Amniotic stem cell (primary cell): ENCODE measurements at places on chromosomes 11 and 22.

GRCh38 chr11:1936781-1937615, 10.1 kb upstream of the MRPL23 start:
- no peak for DNase-seq

GRCh38 chr11:116366451-116366850, 406.3 kb downstream of the BUD13 start:
- DNase-seq, result no peak

DNA sequence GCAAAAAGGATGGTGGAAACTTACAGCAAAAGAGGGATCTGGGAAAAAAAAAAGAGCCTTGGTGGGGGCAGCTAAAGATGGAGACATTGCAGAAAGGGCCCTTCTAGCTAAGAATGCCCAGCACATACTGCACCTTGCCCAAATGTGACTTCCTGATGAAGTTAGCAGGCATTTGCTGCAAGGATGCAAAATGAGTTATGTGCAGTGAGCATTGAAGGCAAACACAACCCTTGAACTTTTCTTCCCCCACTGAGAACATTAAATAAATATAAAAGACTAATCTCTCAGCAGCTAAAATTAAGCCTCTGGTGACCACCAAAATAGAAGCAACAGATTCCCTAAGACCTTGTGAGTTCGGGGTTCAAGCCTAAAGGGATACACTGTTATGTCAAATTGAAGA, 129.9 kb downstream of the ARL14EP start:
- no peak for DNase-seq

DNA sequence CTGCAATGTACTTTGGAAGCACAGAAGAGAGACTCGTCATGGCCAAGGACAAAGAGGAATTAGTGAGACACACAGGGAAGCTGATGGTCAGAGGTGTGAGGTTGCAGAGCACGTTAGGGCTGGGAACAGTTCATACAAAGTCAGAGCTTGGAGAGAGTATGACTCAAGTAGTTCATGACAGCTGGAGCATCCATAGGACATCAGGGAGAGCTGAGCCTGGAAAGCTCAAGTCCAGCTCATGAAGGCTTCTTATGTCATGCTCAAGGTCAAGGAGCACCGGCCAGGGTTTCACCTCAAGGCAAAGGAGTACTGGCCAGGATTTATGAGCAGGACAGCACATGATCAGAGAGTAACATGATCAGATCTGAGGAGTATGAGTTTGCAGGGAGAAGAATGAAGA, 64.6 kb upstream of the CHST1 start:
- DNase-seq, result no peak

DNA sequence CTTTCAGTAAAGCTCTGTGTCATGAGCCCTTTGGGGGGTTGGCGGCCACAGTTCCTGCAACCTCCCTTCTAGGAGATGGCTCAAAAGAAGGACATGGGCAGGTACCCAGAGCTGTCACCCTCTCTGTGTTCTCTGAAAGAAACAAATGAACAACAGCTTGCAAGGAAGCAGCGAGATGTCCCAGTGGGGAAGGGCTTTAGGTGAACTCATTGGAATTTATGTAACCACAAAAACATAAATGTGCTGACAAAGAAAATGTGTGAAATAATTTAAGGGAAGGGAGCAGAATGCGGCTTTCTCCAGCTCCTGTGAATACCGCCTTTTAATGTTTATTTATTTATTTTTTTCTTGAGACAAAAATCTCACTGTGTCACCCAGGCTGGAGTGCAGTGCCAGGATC, 3.3 kb downstream of the PARVG start:
- DNase-seq, result no peak

DNA sequence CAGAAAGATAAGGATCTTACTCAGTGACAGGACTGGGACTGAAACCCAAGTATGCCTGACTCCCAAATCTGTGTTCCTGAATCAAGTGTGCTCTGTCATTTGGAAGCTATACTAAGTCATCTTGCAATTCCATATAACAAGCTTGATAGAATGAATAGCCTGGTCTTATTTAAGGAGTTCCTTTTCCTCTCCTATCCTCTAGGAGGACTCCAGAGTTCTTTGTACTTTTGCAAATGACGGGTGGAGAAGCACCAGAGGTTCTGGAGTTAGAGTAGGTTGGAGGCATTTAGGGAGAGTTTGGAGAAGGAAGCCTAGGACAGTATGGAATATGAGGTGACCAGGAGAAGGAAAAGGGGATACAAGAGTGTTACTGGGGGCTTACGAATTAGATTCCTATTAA, 92.9 kb upstream of the RCN1 start:
- DNase-seq, result no peak

GRCh38 chr11:72409458-72409857, 24.9 kb downstream of the CLPB start:
- DNase-seq, result no peak

GRCh38 chr22:48953103-48953720, 874.5 kb downstream of the BRD1 start:
- DNase-seq, result no peak

DNA sequence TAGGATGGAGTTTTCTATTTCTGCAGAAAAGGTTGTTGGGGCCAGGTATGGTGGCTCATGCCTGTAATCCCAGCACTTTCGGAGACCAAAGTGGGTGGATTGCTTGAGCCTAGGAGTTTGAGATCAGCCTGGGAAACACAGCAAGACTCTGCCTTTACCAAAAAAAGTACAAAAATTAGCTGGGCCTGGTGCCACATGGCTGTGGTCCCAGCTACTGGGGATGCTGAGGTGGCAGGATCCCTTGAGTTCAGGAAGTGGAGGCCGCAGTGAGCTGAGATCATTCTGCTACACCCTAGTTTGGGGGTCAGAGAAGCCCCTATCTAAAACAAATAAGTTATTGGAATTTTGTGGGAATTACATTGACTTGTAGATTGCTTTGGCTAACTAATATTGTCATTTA, 71.7 kb downstream of the FDX1 start:
- DNase-seq, result no peak

DNA sequence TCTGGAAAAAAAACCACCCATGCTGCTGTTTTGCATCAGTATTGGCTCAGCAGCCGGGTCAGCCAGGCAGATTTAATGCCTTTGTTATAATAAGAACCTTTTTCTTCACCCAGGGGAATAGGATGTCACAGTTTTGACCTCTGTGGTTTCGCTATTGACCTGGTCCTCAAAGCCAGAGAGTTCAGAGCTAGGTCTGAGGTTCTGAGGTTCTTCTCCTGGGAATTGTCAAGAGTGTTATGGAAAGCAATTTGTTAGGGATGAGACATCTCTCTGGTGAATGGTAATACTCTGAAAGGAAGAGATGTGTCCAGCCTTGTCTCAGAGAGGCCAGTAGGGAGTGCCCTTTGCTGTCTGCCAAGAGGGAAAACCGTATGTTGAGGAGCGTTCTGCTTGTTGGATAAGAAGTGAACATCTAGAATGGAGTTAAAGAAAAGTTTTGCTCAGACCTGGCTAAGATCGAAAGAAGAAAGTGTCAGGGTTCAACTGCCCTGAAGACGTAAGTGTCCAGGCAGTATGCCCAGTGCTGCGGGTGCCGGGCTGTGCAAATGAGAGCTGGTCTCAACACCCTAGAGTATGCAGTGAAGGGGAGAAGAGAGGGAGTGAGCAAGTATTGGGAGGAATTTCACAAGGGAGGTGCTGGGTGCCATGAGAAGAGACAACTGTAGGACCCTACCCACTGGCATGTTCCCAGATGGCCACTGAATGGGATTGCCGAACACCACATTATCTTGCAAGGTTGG, 150.9 kb upstream of the TTC12 start:
- no peak for DNase-seq

DNA sequence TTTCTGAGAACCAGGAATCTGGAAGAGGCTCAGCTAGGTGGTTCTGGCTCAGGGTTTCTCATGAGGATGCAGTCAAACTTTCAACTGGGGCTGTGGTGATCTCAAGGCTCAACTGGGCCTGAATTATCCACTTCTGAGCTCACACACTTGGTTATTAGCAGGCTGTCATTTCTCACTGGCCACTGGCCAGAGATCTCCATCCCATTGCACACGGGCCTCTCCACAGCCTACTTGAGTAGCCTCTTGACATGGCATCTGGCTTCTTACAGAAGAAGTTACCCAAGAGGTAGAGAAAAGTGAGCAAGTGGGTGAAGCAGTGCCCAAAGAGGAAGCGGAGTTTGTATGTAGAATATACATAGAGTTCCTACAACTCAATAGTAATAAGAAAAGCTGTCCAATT, 16.0 kb downstream of the CALCA start:
- DNase-seq, result no peak

DNA sequence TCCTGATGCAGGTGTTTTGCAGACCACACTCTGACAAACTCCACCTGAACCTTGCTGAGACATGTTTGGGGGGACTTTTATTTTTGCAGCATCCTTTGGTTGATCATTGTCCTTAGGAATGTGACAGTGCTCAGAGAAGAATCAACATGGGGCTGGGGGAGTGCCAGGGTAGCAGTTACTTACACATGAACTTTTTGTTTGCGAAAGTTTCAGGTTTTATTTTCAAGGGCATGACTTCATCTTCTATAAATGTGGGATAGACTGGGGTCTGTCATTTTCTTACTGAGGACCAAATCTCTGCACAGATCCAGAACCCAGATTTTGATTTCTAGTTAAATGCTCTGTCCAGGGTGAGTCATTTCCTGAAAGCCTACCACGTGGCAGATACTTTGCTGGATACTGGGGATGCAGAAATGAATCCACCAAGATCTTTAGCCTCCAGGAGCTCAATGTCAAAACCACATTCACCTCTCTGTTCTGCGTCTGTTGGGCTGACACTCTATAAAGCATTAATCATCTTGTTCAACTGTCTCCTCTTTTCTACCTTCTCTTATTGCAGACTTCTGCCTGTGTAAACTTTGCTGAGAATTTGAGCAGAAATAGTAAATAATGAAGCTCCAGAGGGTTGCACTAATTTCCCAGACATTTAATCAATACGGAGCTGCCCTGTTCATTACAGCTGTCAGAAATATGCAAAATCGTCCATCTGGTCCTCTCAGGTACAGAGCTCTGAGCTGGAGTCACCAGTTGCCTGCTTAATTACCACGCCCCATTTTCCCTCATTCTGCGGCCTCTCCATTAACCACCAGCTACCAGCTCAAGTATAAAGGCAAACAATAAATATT, 387.9 kb downstream of the MIAT start:
- no peak for DNase-seq

- peak; percentile 15 for DNase-seq
Measured at GRCh38 chr11:123653827-123654565, 428 bp downstream of the SCN3B start.

- no peak for DNase-seq
Measured at GRCh38 chr11:21385669-21386440, 716.5 kb downstream of the NELL1 start.

GRCh38 chr11:14567064-14567651, 47.0 kb upstream of the PSMA1 start:
- DNase-seq, result no peak

DNA sequence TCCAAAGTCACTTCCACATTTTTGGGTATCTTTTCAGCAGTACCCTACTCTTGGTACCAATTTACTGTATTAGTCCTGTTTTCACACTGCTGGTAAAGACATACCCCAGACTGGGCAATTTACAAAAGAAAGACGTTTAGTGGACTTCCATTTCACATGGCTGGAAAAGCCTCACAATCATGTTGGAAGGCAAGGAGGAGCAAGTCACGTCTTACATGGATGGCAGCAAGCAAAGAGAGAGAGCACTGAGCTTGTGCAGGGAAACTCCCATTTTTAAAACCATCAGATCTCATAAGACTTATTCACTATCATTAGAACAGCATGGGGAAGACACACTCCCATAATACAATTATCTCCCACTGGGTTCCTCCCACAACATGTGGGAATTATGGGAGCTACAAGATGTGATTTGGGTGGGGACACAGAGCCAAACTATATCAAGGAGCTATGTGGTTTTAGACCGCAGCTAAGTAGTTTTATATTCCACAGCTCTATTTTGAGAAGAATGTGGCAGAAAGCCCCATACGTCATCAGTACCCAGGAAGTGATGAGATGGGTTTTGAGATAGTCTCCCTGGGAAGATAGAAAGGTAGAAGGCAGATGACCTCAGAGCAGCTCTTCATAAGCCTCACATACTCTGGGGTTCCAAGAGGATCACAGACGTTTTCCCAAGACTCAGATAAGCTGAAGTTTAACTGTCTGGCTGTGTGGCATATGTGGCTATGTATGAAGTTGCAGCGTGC, 96.3 kb downstream of the APIP start:
- no peak for DNase-seq

GRCh38 chr11:111554532-111554931, 14.0 kb downstream of the LAYN start:
- no peak for DNase-seq

DNA sequence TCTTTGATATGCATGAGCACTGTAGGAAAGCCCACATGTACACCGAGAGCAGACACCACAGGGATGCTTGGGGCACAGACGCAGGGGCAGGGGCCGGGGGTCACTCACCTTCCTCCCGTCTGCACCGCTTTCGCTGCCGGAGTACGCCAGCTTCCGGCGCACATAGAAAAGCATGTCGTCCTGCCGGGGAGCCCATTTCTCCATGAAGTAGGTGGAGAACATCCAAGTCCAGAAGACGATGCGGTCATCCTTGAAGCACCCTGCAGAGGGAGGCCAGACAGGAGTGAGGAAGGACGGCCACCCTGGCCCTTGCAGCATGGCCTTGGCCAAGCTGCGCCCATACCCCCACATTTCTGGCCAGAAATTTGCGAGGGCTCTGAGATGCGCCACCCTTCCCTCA, 28.8 kb downstream of the KIAA0930 start:
- DNase-seq, result no peak

DNA sequence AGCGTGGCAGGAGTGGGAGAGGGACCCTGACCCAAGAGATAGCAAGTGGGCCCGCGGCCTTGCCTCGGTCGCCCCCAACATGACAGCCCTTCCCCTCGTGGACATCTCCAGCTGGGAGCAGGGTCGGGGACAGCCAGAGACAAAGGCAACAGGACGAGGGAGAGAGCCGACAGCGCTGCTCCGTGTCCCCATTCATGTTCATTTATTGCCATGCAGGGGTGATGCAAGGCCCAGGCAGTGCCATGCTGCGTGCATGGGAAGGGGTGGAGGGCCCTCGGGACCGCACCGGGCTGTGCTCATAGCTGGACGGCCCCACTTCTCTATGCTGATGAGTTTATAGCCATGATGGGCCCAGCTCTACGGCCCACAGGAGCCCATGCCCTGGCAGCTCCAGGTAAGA, 12.7 kb downstream of the MRPL23 start:
- no peak for DNase-seq

- no peak for DNase-seq
Measured at GRCh38 chr11:116343270-116343669, 429.5 kb downstream of the BUD13 start.
